ENCODE measurements at places on chromosomes 3 and 15. TPM values are rescaled to one million over a fixed set of nuclear protein-coding genes. Genes with fewer than 3 reads are reported as not detected.
A peak's percentile ranks its signal among the peaks of the same experiment; 100 is the strongest.

The CCR1 gene
- total RNA-seq, result not detected

The SPATA12 gene
- not detected for total RNA-seq

The MANF gene
- total RNA-seq, result 104 TPM

GRCh38 chr15:31977812-31978661 lies 52.3 kb upstream of the CHRNA7 start:
- H3K4me3 ChIP-seq, result no peak overlapping the region
- no peaks in the 10 kb centered on the region for H3K27me3 ChIP-seq
- peak overlapping the region; percentile 48 for H3K27ac ChIP-seq
- DNase-seq, result peak; percentile 91
- no peaks in the 10 kb centered on the region for H3K36me3 ChIP-seq

DNA sequence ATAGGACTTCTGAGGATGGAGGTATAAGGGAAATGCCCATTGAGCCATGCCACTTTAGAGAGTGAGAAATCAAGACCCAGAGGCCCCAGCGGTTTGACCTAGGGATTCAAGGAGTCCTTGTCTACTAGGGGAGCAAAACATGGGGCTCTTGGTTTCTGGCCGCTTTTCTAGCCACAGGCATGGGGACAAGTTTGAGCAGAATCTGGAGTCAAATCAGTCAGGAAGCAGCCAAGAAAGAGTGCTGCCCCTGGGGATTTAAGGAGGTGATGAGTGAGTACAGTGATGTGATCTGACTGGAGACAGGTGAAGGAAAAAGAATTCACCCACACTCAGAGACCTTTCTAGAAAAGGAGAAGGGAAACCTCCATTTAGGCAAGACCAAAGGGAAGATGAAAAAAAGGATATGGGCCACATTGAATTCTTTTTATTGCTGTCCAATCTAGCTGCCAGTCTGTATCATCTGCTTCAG lies 244.0 kb upstream of the TBC1D5 start:
- H3K36me3 ChIP-seq, result no peaks in the 10 kb centered on the region
- no peak overlapping the region for H3K4me3 ChIP-seq

GRCh38 chr3:143147707-143148106 lies 28.1 kb downstream of the CHST2 start:
- no peaks in the 10 kb centered on the region for H3K36me3 ChIP-seq
- H3K4me1 ChIP-seq, result peaks cover 6% of the 10 kb centered on the region
- no peak overlapping the region for H3K4me3 ChIP-seq
- no peak for DNase-seq
- H3K27me3 ChIP-seq, result peaks cover 2% of the 10 kb centered on the region

GRCh38 chr3:186082150-186082549 lies 26.7 kb downstream of the ETV5 start:
- peaks cover 2% of the 10 kb centered on the region for H3K27me3 ChIP-seq
- no peak overlapping the region for H3K4me3 ChIP-seq
- no peak for DNase-seq
- H3K4me1 ChIP-seq, result peaks cover 15% of the 10 kb centered on the region

DNA sequence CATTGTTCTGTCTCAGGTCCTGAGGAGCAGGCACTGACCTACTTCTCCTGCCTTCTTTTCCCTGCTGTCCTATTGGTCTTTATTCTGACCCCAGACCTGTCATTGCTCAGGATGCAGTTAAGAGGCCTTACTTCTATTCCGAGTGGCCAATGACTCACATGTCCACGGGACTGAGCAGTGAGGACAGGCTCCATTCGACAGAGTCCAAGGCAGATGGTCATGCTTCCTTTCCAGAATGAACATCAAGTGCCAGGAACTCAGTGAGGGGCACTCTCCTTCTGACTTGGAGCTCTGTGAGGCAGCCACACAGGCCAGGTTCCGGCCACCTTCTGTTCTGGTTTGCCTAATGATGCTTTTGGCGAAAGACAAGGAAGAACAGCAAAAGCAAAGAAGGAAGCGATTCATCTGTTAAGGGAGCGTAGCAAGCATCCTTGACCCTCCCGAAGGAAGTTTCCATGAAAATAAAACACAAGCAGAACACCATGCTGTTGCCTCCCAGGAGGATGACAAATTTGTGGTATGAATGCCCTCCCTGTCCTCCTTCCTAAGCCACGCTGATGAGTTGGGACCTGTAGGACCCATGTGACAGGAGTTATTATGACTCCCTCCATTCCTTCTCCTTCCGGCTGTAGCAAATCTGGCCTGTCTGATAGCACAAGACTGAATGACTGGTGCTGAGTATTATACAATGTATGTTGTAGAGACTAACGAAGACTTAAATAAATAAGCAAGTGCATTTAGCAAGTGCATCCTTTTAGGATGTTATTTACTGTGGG lies 14.4 kb upstream of the TPRG1 start:
- H3K4me1 ChIP-seq, result peaks cover 6% of the 10 kb centered on the region
- no peaks in the 10 kb centered on the region for H3K27me3 ChIP-seq
- no peak overlapping the region for H3K27ac ChIP-seq
- no peak overlapping the region for H3K4me3 ChIP-seq
- no peaks in the 10 kb centered on the region for H3K36me3 ChIP-seq

DNA sequence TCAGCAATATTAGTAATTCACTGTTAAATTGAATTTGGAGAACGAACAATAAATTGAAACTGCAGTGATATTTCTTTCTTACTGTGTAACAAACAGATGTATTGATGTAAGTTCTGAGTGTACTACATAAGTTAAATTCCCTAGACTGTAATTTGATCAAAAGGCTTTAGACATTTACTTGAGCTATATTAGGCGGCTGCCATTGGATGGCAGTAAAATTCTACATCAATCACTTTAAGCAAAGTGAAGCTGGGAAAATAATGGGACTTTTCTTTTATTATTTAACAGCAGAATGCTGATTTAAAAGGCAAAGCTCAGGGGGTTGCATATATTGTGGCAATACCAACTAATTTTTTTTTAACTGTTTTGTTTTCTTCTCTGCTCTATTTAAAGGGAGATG lies 212.6 kb upstream of the PLSCR5 start:
- no peaks in the 10 kb centered on the region for H3K36me3 ChIP-seq
- no peaks in the 10 kb centered on the region for H3K27me3 ChIP-seq
- peaks cover 20% of the 10 kb centered on the region for H3K4me1 ChIP-seq
- H3K27ac ChIP-seq, result peak overlapping the region; percentile 44

- H3K4me3 ChIP-seq, result no peak overlapping the region
- H3K27ac ChIP-seq, result no peak overlapping the region
- DNase-seq, result no peak
- peaks cover 7% of the 10 kb centered on the region for H3K27me3 ChIP-seq
- no peaks in the 10 kb centered on the region for H3K36me3 ChIP-seq
These were observed 374.6 kb downstream of the EPHB1 start for GRCh38 chr3:135169651-135170050.

DNA sequence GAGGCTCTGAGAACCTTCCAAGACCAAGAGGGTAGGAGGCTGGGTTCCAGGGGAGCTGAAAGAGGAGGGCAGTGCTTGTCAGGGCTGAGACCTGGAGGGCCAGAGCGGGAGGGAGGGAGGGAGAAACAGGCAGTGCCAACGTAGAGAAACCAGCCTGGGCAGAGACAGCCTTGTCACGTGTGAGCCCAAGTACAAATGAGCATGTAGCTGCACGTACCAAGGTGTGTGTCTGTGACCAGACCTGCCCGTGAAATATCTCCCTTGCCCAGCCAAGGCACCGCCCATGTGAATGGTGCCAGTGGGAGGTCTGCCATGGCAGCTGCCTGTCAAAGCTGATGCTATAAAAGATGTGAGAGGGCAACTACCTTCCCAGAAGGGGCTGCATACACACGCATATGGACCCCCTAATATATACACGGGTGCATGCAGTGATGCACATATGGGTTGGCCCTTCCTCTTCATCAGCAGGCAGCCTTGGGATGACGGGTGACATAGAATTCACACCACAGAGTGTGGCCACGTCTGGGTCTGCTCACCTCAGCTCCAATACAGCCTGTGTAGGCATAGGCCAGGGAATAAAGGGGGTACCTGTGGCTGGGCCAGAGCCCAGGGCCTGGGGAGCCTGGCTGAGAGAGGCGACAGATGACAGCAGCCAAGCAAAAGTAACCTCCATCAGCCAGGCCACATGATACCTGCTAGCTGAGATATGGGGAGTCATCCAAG lies 7.8 kb upstream of the CTDSPL start:
- no peak overlapping the region for H3K27ac ChIP-seq
- peaks cover 8% of the 10 kb centered on the region for H3K27me3 ChIP-seq
- H3K4me1 ChIP-seq, result no peaks in the 10 kb centered on the region
- no peaks in the 10 kb centered on the region for H3K36me3 ChIP-seq
- H3K4me3 ChIP-seq, result no peak overlapping the region

GRCh38 chr3:188185717-188186251 lies 31.8 kb downstream of the LPP start:
- no peak overlapping the region for H3K27ac ChIP-seq
- H3K4me3 ChIP-seq, result no peak overlapping the region
- H3K27me3 ChIP-seq, result peaks cover 3% of the 10 kb centered on the region
